ENCODE measurements at places on chromosomes 7 and 10.

DNA sequence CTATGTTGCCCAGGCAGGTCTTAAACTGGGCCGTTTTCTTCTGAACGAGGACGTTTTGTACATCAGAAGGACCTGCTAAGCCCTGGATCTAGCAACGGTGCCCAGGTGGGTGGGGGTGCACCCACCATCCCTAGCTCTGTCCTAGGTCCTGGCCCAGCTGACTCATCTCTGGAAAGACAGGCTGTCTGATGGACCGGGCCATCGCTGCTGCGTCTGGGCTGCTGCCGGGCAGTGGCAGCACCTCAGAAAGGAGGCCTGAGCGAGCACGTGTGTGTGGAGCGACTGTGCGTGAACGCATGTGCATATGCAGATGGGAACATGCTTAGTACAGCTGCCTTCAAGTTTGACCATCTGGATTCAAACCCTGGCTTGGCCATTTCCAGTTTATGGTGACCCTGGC, 7.3 kb upstream of the ELFN1 start:
- no peak for DNase-seq

- DNase-seq, result no peak
Measured at GRCh38 chr10:114831186-114831867, 9.7 kb downstream of the FHIP2A start.

GRCh38 chr7:98286701-98287485, 5.4 kb downstream of the BRI3 start:
- DNase-seq, result no peak

DNA sequence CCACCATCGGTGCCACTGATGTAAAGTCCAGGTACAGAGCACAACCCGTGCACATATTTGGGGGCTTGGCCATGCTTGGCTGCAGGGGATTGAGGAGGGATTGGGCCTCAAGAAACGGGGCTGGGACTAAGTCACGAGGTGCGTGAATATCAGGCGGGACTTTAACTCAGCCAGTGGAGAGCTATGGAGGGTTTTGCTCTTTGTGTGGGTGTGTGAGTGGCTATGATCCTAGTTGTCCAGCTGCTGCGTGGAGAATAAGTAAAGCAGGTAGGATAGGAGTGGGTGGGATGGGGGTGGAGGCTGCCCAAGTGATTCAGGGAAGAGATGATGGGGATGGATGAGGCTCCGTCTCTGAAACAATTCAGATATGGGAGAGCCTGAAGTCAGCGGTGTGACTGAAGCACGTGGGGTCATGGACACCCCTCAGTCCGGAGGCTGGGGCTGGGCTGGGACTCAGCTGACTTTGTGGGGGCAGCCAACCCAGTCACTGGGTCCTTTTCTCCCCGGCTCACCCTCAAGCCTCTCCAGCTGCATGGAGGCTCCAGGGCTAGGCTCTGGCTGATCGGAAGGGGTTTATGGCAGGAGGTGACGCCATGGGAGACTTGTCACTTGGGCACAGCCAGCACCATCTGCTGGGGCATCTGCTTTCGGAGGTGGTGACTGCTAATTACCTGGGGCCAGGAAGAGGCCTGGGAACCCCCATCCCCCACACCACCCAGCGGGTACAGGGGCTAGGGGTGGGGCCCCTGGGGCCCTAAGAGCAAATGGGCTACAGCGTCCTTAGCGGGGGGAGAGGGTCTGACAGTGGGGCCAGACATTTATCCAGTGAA, 1.7 kb upstream of the LFNG start:
- DNase-seq, result no peak

GRCh38 chr7:50534690-50535290, 30.4 kb downstream of the DDC start:
- DNase-seq, result no peak

DNA sequence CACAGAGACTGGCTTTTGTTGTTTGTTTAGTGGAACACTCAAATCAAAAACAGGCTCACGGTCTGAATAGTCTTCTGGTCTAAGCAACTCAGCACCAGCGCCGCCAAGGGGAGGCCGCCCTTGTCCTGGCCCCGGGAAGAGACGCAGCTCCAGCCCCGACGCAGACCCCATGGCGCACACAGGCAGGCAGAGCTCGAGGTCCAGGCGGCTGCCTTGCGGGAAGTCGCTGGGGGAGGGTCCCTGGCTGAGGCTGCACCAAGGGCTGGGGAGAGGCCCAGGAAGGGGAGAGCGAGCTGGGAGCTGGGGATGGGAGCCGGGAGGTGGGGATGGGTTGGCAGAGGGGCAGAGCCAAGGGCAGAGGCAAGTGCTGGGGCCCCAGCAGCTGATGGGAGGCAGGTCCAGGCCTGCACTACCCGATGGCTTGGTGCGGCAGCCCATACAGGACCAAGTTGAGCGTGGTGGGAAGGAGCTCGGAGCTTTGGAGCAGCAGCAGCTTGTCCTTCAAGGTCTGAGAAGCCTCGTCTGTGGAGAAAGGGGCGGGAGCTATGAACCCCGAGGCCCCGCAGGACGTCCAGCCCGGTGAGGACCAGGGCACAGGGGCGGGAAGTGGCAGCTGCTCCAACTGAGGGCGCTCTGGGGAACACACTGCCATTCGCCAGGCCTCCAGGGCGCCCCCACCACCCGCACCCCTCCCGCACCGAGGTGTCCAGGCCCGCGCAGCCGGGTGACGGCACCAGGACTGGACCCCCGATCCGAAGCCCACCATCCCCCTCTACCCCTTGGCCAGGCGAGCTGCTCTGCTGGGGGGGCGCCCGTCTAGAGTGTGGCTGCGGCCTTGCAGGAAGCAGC, 22.7 kb upstream of the NKX6-2 start:
- no peak for DNase-seq

GRCh38 chr7:1230411-1231213, 2.1 kb upstream of the UNCX start:
- no peak for DNase-seq

All from esophagus squamous epithelium (tissue), 5 donors.